Spleen (tissue), 13 donors: ENCODE measurements at places on chromosomes 3 and 15.
A peak's percentile ranks its signal among the peaks of the same experiment; 100 is the strongest.

DNA sequence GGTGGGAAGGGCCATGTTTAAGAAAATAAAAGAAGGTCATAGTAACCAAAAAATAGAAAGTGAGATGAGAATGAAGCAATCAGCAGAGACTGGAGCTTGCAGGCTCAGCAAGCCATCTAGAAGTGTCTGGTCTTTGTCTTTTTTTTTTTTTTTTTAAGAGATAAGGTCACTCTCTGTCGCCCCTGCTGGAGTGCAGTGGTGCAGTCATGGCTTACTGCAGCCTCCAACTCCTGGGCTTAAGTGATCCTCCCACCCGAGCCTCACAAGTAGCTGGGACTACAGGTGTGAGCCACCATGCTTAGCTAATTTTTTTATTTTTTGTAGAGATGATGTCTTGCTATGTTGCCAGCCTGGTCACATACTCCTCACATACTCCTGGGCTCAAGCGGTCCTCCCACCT lies 36.2 kb downstream of the GXYLT2 start:
- no peak for DNase-seq
- no peak overlapping the region for H3K27ac ChIP-seq
- no peaks in the 10 kb centered on the region for H3K4me1 ChIP-seq
- H3K36me3 ChIP-seq = no peaks in the 10 kb centered on the region

GRCh38 chr3:138092023-138092422 lies 23.4 kb downstream of the DZIP1L start:
- no peak for DNase-seq
- no peak overlapping the region for H3K27ac ChIP-seq
- no peaks in the 10 kb centered on the region for H3K27me3 ChIP-seq
- no peaks in the 10 kb centered on the region for H3K4me1 ChIP-seq

DNA sequence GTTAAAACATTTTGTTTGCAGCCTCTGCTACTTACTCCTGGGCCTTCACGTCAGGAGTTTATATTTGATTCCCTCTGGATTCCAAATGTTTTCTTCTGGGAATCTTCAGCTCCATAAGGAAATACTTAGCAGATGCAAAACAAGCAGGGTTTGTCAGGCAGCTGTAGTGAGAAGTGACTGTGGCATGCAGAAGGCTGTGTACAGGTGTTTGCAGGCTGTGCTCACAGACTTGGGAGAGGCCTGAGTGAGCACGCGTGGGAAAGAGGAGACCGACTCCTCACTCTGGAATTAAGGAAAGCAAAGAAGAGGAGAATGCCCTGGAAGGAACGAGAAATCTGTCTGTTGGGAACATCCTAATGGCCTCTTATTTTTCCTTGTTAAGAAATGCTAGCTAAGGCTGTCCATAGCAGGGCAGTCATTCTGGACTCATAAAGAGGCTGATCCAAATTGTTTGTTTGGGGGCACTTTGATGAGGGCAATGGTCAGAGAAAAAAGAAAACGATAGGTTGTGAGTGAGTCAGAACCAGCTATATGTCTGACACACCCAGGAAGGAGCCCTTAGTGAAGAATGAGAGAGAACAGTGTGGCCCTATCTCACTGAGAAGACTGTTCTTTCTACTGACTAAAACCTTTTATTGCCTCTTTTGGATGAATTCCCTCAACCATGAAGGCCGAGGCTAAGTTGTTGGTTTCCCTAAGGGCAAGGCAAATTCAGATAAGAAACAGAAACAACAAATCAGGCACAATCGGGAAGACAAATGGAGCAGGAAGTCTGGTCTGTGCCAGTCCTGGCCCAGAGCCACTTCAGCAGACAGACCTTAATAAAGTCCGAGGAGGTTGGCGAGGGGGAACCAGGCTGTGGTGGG lies 82.6 kb downstream of the TGFBR2 start:
- H3K4me3 ChIP-seq = no peak overlapping the region
- H3K36me3 ChIP-seq = peaks cover 32% of the 10 kb centered on the region
- DNase-seq = no peak
- peaks cover 92% of the 10 kb centered on the region for H3K4me1 ChIP-seq
- H3K27me3 ChIP-seq = no peaks in the 10 kb centered on the region
- peak overlapping the region; percentile 74 for H3K27ac ChIP-seq

GRCh38 chr3:20080956-20081554 lies 40.8 kb downstream of the KAT2B start:
- H3K27ac ChIP-seq = peak overlapping the region; percentile 68
- H3K36me3 ChIP-seq = no peaks in the 10 kb centered on the region
- H3K4me3 ChIP-seq = no peak overlapping the region
- H3K4me1 ChIP-seq = peaks cover 18% of the 10 kb centered on the region
- peak; percentile 88 for DNase-seq

DNA sequence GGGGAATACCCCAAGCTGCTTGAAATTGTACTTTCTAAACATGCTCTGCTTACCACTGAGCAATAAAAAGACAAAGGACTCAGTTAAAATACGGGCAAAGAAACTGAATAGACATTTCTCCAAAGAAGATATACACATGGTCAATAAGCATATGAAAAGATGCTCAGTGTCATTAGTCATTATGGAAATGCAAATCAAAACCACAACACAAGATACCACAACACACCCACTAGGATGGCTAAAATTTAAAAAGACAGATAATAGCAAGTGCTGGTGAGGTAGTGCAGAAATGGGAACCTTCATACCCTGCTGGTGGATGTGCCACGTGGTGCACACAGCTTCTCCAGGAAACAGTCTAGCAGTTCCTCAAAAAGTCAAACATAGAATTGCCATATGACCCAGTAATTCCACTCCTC lies 21.3 kb downstream of the LRIG1 start:
- H3K27ac ChIP-seq = no peak overlapping the region
- H3K27me3 ChIP-seq = no peaks in the 10 kb centered on the region
- H3K4me1 ChIP-seq = peaks cover 41% of the 10 kb centered on the region
- H3K4me3 ChIP-seq = no peak overlapping the region
- DNase-seq = no peak

DNA sequence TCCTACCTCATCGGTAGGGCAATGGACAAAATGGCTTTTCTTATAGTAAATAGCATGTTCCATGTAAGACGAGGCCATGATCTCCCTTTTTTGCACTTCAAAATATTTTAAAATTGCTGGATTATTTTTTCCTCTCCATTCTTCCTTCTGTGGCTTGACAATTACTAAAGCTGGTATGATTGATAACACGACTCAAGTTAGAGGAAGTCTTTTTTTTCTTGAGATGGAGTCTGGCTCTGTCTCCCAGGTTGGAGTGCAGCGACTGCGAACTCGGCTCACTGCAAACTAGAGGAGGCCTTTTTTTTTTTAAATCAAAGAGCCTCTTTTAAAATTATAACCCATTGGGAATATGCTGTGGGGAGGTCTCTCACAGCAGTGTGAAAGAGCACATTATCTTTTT lies 124.5 kb upstream of the TBL1XR1 start:
- DNase-seq = no peak
- no peaks in the 10 kb centered on the region for H3K27me3 ChIP-seq
- no peak overlapping the region for H3K4me3 ChIP-seq
- H3K27ac ChIP-seq = no peak overlapping the region
- H3K4me1 ChIP-seq = peaks cover 53% of the 10 kb centered on the region

DNA sequence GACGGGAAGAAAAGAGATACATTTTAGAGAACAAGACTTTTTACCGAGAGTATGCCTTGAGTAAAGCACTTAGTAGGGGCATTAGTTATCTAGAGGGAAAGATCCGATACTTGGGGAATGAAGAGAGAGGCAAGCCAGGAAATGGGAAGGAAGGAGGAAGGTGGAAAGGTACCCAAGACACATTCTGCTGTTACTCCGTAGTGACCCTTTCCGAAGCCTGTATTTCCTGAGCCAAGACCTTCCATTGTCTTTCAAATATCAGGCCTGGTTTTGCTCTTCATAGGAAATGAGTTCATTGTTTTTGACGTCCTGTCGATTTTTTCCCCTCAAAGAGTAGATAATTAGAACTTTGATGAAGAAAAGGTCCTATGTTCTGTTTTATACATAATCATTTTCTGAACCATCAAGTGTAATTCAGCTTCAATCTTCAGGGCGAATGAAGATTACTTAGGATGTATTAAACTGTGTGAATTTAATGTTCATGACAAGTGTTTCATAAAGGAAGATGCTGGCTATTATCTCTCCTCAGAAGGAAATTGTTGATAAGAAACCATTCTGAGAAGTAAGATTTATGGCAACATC lies 95.7 kb downstream of the PPM1L start:
- H3K4me3 ChIP-seq = no peak overlapping the region
- no peaks in the 10 kb centered on the region for H3K27me3 ChIP-seq
- H3K4me1 ChIP-seq = no peaks in the 10 kb centered on the region
- DNase-seq = no peak
- H3K27ac ChIP-seq = no peak overlapping the region

- no peaks in the 10 kb centered on the region for H3K4me1 ChIP-seq
- no peak for DNase-seq
- H3K36me3 ChIP-seq = no peaks in the 10 kb centered on the region
- no peak overlapping the region for H3K27ac ChIP-seq
- H3K27me3 ChIP-seq = no peaks in the 10 kb centered on the region
Observed at GRCh38 chr3:161386991-161387770, 15.9 kb upstream of the SPTSSB start.

- no peaks in the 10 kb centered on the region for H3K4me1 ChIP-seq
- DNase-seq = no peak
- no peaks in the 10 kb centered on the region for H3K36me3 ChIP-seq
Observed at GRCh38 chr3:87771337-87772192, 287.2 kb downstream of the CGGBP1 start.

GRCh38 chr3:184196536-184196935 lies 10.5 kb downstream of the ABCF3 start:
- DNase-seq = no peak
- H3K36me3 ChIP-seq = peaks cover 4% of the 10 kb centered on the region
- H3K4me1 ChIP-seq = no peaks in the 10 kb centered on the region
- H3K27ac ChIP-seq = no peak overlapping the region

DNA sequence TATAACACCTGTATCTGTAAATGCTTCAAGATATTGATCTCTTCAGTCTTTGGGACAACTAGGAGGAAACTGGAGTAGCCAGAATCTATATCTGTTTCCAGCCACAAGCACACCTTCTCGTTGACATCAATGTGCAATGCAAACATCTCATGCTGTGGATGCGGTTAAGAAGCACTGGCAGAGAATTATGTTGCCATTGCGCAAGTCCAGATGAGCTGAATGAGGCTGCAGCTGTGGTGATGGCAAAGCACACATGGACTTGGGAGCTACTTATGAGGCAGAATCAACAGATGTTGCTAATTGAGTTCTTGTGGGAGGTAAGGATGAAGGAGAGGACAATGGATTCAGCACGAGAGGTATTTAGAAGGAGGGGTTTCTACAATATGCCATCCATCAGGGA lies 90.9 kb downstream of the STRIT1 start:
- no peaks in the 10 kb centered on the region for H3K36me3 ChIP-seq
- H3K27ac ChIP-seq = no peak overlapping the region
- H3K27me3 ChIP-seq = no peaks in the 10 kb centered on the region
- no peak overlapping the region for H3K4me3 ChIP-seq

DNA sequence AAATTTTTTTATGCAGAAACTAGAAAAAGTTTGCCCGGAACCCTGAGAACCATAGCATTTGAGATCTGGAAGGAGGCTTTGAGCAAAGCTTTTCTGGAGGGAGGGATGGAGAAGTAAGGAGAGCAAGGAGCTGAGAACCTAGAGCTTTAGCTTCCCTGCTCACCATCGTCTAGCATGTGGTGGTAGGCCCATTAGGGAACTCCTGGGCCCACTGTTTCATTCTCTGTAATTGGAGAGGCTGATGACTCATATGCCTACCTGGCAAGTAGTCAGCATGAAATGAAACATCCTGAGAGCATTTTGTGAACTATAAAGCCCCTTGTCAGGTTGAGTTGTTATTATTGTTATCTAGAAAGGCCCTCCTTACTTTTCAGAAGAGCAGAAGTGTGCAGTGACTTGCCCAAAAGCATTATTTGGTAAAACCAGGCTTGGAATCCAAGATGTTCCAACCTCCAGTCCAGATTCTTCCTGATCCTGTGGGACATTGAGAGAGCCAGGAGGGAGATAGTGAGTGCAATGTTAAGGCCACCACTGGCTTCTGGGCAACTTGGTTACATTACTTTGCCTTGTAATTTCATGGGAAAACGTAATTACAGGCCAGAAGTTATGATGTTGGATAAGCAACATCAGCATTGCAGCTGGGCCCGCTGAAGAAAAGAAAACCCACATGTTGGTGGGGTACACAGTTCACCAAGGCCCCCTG lies 104.5 kb upstream of the BFSP2 start:
- no peak overlapping the region for H3K4me3 ChIP-seq
- H3K27me3 ChIP-seq = no peaks in the 10 kb centered on the region
- no peaks in the 10 kb centered on the region for H3K4me1 ChIP-seq
- no peaks in the 10 kb centered on the region for H3K36me3 ChIP-seq
- no peak overlapping the region for H3K27ac ChIP-seq

DNA sequence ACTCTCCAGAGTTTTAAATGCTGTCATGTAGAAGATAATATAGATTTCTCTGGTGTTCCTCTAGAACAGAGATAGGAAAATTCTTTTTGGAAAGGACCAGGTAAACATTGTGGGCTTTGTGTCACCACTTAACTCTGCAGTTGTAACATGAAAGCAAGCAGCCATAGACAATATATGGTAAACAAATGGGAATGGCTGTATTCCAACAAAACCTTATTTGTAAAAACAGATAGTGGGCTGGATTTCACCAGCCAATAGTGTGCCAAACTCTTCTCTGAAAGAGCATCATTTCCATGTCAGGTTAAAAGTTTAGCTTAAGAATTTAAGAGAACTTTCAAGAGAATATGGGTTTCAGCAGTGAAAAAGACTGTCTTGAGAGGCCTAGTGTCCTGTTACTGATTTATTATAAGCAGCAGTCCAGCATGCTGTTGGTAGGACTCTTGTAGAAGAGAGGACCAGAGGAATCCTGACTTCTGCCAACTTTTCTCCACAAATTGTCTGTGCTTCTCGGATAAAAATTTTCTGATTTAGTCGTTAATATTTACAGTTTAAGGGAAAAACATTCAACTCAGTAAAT lies 107.7 kb downstream of the TCF12 start:
- no peak overlapping the region for H3K4me3 ChIP-seq
- no peak for DNase-seq
- no peaks in the 10 kb centered on the region for H3K27me3 ChIP-seq
- no peaks in the 10 kb centered on the region for H3K36me3 ChIP-seq

- H3K27me3 ChIP-seq = no peaks in the 10 kb centered on the region
- H3K4me3 ChIP-seq = no peak overlapping the region
- no peaks in the 10 kb centered on the region for H3K36me3 ChIP-seq
- H3K27ac ChIP-seq = peak overlapping the region; percentile 59
Observed at GRCh38 chr3:11619946-11620652, 23.6 kb downstream of the VGLL4 start.

DNA sequence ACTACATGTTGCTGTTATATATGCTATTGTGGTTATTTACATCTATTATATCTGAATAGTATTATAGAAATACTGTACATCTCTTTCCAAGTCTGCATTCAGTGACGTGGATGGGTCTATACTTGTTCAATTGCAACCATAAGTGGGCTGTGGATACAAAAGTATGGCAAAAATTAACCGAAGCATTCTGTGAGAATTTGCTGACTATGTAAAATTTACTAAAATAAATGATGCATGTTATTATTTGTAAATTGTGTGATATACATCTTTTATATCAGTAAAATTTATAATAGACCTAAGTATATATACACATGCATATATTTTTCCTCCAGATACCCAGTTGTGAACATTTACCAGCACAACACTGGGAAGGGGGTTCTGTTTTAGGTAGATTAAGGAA lies 215.1 kb downstream of the NECTIN3 start:
- H3K27ac ChIP-seq = no peak overlapping the region
- no peak overlapping the region for H3K4me3 ChIP-seq
- no peaks in the 10 kb centered on the region for H3K4me1 ChIP-seq

GRCh38 chr15:89492111-89492641 lies 4.2 kb downstream of the RHCG start:
- no peak for DNase-seq
- no peak overlapping the region for H3K4me3 ChIP-seq
- H3K27me3 ChIP-seq = peaks cover 64% of the 10 kb centered on the region
- no peaks in the 10 kb centered on the region for H3K36me3 ChIP-seq
- H3K4me1 ChIP-seq = peaks cover 9% of the 10 kb centered on the region

GRCh38 chr3:55482496-55483195 lies 4.5 kb downstream of the WNT5A start:
- H3K27ac ChIP-seq = no peak overlapping the region
- H3K4me1 ChIP-seq = peaks cover 21% of the 10 kb centered on the region
- H3K36me3 ChIP-seq = no peaks in the 10 kb centered on the region
- peaks cover 39% of the 10 kb centered on the region for H3K27me3 ChIP-seq
